ENCODE measurements at places on chromosomes 12 and 14.
A peak's percentile ranks its signal among the peaks of the same experiment; 100 is the strongest.

DNA sequence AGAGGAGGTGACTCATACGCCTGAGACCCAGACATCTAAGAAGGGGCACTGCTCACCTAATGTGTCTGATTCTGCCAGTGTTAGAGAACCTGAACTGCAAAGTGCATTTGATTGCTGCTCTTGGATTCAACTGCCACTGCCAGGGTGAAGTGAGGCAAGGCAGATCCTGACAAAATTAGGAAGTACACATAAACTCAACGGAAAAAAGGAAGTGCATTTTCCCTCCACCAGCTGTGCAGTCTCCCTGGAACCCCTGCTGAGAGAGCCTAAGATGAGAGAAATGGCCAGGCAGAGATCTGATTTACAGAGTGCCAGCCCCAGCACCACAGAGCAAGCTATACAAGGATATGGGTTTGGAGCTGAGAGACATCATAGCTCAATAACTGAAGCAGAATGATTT, 215.3 kb downstream of the SEC23A start:
- DNase-seq = no peak

- DNase-seq = no peak
These were observed 6.0 kb downstream of the ORAI1 start for GRCh38 chr12:121632069-121632970.

DNA sequence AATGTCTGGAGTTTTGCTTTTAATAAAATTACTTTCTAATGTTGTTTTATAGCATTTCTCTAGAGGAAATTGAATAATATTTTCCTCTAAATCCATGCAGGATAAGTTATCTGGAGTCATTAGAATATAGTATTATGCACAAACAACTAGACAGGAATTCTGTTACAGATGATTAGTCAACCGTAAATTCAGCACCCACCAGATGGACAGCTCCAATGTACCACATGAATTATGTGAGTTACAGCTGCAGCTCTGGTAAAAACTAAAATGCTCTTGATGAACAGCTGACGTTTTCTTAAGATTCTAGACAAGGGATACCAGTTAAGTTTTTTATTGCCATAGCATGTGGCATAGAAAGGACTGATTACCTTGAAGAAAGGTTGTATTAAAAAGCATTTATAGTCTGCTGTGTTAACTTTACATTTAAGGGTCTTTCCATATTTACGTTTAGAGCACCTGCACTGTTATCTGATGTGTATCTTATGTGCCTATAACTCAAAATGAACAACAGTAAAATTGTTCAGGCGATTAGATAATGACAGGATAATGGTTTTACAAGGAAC, 321.4 kb upstream of the LRFN5 start:
- no peak for DNase-seq

- DNase-seq = no peak
These were observed 120.3 kb downstream of the FBXL14 start for GRCh38 chr12:1474041-1474573.

- no peak for DNase-seq
These were observed 39.8 kb upstream of the FBXO33 start for GRCh38 chr14:39472078-39472477.

GRCh38 chr12:131133994-131134393, 180.3 kb downstream of the ADGRD1 start:
- no peak for DNase-seq

DNA sequence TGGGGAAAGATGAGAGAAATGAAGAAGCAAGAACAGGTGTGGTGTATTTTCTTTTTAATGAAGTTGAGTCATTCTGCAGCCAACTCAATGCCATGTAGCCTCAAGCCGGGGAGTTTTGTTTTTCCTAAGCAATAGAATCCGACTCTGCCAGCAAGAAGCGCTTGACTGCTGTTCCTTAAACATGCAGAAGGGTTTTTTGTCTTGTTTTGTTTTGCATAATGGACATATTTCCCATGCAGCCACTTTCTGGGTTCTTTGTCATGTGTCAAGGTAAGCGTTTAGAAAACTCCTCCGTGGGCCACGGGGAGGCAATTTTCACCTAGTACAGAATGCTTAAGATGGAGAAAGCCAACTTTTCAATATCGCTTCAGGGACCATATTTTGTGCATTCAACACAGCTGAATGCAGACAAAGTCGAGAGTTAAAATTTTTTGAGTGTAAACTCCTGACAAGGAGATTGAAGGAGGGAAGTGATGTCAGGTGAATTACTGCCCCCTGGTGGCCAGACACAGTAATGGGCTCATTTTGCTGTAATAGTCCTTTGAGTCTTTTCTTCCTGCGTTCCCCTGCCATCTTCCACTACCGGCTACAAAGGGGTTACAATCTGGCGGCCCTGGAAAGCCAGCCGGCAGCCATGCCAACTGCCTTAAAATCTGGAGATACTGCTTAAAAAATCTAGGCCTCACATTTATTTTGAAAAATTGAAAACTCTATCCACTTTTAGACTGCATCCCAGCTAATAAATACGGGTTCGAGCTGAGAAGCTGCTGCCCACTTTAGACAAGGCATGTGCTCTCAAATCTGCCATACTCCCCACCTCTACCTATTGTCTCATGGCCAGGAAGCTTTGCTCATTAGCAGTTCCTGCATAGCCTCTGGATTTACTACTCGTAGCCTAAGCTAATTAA, 3.2 kb upstream of the FICD start:
- peak; percentile 71 for DNase-seq

DNA sequence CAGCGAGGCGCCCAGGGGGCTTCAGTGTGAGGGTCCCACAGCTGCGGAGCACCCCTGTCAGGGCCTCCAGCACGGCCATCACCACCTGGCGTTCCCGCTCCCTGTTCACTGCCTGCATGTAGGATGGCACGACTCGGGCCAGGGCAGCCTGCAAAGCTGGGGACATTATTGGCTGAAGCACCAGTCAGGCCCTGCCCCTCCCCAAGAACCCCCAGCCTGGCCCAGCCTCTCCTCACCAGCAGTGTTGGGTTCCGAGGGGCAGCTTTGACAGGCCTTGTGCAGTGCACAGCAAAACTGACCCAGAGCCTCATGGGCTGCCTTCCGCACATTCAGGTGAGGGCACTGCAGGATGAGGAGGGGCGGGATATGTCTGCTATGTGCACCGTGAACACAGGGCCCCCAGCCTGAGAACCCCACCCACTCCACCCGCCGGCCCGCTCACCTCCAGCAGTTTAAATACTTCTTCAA, 5.6 kb downstream of the IPO4 start:
- DNase-seq = no peak

DNA sequence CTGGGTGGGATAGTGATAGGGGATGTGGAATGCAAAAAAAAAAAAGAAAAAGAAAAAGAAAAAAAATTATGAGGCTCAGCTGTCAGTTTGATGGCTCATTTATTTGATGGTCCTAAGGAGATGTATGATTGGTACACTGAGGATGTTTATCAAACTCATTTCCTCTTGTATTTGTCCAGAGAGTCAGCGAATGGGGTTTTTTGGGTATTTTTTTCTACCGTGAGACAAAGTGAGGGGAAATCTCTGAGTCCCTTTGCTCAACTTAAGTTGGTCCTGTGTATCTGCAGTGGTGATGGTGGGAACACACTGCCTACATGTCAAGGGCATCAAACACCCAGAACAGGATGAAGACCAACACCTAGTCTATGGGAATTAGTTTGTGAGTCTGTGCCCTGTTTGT, 176.9 kb upstream of the HIF1A start:
- no peak for DNase-seq

DNA sequence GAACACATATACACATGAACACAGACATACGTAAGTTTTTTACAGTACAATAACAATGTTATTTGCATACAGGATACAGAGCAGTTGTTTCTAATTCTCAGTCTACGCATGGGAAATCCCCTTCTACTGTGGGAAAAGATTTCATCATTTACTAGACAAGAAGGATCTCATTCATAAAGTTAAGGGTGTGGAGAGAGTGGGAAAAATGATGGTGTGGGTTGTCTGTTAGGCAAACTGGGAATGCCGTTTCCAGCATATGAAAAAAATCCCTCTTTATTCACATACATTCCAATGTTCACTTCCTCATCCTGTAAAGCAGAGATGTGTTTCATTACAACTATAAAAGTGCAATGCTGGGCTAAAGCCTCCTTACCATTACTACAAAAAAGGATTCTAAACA, 120.9 kb downstream of the SINHCAF start:
- no peak for DNase-seq

- no peak for DNase-seq
These were observed 25.2 kb upstream of the CPSF6 start for GRCh38 chr12:69214169-69214568.

- no peak for DNase-seq
These were observed 145.3 kb downstream of the NTF3 start for GRCh38 chr12:5577211-5577612.

DNA sequence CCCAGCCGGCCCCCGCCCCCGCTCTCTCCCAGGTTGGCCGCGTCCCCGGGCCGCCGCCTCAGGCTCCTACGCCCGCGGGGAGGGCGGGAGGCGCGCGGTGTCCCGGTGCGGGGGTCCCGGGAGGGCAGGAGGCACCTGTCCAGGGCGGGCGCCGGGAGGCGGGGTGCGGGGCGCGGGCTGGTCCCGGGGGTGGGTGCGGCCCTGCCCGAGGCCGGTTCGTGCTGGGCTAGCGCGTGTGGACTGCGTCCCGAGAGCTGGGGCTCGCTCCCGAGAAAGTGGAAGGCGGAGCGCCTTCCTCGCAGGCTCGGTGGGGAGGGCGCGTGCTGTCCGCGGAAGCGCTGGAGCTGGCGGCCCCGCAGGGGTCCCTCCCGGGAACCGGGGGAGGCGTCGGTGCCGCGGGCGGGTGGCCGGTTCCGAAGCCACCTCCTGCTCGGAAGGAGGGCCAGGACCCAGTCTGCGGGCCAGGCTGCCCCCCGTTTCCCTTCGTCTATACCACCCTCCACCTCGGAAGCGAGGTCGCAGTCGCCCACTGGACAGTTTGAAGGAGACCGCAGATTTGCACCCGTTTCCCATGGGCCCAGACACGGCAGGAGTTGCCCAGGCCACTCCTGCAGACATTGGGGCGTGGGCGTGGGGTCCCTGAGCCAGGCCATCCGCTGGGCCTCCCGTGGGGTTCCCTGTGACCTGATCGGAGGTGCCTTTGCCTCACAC, 636 bp downstream of the ZFYVE21 start:
- DNase-seq = no peak

DNA sequence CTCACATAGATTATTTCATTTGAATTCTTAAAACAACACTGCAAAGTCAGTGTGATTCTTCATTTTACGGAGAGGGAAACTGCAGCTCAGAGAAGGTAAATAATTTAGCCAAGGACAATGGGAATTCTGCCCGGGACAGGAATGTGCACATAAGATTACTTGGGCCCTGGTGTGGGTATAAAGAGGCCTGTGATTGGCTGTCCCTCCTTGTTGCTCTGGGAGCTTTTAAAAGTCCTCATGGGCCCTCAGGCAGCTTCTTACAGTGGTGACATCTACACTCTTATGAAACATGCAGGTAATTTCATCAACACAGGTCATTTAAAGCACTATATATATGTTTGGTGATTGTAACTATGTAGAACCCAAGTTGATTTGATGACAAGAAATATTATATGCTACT, 100.3 kb downstream of the ESR2 start:
- no peak for DNase-seq

DNA sequence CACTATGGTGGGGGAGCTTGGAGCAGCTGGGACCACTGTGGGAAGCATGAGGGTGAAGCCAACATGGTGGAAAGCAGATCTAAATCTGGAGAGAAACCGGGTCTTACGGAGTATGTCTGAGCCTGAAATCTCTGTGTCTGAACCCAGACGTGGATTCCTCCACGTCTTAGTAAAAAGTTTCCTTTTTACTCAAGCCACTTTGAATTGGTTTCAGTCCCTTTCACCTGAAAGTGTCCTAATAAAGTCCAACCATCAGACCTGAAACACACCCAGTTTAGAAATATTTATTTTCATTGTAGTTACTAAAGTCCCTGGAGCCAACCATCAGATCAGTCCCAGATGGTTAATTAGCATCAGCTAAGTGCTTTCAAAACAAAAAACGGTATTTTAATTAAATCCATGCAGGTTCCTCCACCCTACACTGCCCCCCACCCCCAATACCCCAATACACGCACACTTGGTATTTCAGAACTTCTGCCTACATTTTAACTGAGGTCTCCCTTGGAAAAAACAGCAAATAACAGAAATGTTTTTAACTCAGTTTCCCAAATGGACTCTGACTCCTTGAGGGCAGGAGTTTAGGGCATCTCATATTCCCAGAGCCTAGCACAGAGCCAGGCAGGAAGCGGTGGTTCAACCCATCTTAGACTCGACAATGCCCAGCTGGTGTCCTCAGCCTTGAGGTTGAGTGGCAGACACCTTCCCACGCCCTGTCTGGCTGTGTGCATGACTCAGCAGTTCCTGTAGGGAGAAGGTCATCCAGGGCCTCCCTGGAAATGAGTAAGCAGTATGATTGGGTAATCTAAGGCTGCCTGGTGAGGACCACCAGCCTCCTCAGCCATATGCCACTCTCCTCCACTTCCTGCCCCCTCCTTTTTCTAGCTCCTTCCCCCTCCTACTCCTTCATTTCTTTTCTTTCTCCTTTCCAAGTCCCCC, 175.8 kb downstream of the TTC8 start:
- DNase-seq = no peak

DNA sequence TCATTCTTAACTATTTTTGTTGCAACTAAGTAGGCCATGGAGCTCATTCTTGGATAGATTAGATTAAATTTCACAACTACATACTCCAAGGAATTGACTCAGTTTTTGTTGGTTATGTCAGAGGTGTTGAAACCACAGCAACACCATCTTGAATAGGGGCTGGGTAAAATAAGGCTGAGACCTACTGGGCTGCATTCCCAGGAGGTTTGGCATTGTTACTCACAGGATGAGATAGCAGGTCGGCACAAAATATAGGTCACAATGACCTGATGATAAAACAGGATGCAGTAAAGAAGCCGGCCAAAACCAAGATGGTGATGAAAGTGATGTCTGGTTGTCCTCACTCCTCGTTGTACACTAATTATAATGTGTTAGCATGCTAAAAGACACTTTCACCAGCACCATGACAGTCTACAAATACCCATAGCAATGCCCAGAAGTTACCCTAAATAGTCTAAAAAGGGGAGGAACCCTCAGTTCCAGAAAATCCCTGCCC, 20.9 kb downstream of the DMAC2L start:
- DNase-seq = no peak

- no peak for DNase-seq
These were observed 563 bp upstream of the STXBP6 start for GRCh38 chr14:25050269-25051150.

All from activated T-cell treated with anti-CD3 and anti-CD28 coated beads, Interleukin-2, amount 50 U/mL, for 1 hour (primary cell).